Head of caudate nucleus (tissue), 42 donors: ENCODE measurements at places on chromosomes 6 and 20.

- DNase-seq: no peak
Measured at GRCh38 chr20:1637226-1637625, 17.4 kb upstream of the SIRPB1 start.

DNA sequence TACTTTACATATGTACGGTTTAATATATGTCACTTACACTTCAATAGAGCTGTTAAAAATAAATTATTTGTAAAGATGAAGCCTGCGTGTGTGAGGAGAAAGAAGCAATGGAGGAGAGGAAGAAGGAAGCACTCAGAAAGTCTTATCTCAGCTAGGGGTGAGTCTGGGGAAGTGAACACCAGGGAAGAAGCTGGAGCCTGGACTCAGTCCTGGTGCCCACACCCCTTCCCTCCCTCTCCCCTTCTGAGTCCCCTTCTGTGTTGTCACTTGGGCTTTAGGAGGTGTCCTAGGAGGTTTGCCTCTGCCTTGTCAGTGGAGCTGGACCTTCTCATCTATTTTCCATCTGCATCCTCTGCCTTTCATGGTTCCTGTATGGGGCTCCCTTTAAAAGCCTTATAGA, 1.9 kb downstream of the SIRPB2 start:
- no peak for DNase-seq

DNA sequence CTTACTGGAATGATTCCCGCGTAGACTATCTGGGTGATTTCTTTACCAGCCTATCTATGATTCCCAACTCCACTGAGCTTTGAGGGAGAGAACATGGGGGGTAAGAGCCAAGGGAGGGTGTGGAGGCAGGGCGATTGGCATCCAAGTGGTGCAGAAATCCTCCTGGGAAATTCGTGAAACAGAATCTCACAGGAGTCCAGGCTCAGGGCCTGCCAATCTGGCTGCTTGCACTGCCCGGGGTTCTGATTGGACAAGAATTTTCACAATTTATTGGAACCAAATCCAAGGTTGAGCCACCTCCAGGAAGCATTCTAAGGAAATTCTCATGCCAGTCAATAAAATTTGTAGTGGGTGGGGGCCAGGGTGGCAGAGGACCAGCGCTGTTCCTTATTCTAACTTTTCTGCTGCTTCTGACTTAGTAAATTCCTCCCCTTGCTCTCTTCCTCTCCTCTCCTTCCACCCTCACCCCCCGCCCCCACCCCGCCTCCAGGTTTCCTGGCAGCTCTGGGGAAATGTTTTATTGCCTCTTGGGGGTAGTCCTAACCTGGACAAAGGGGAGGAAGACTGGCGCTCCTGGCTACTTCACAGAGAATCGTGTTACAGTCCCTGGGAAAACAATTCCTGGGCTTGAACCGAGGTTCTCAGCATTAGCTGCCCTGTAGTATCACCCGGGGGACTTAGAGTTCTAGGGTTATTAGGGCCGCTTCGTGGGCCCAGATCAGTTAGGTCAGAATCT, 3.1 kb downstream of the BMP6 start:
- DNase-seq: no peak

GRCh38 chr6:163152701-163153100, 261.8 kb upstream of the QKI start:
- DNase-seq: no peak

DNA sequence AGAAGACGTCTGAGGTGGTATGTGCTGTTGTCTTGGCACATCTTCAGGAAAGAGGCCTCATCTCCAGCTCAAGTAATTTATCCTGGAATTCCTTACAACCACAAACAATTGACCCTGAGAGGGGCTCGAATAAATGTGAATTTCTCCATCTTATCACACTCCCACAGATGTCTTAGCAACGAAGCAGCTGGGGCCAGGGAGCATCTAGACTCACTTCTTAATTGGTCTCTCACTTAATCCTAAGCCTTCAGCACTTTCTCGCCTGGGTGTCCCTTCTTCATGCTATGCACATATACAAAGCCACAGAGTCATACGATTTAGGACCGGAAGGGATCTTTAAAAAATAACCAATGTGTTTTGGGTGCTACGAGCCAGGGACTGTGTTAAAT, 27.1 kb downstream of the PCK1 start:
- no peak for DNase-seq

DNA sequence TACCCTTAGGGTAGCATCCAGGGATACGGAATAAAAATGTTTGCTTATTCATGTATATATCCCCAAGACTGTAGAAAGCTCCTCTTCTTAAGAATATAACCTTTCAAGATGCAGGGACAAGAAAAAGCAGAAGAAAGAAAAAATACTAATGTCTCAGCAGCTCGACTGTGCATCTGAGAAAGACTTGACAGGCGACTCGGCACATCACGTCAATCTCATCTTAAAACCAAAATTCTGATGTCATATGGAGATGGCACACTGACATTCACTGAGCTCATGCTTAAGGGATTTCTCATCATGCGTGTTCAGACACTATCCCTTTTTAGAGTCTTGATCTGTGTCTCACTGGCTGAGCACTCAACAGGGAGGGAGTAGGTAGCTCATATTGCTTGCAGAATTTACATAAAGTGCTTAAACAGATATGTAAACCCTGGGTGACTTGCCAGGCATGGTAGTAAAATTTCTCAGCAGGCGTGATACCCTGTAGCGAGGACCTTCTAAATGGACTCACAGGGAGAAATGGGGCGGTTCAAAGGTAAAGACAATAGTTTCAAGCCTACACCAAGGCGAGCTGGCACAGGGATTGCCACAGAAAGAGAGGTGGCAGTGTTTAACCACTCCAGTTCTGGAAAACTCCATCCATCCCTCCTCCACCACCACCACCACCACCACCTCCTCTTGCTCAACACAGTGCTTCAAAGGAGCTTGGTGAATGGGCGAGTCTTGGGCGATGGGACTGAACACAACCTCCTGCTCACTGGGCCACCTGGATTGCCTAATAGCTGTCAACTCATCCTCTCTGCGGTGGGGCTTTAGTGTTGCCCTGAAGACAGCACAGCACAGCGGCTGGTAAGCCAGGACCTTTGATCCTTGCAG, 330.5 kb downstream of the TFAP2A start:
- no peak for DNase-seq

- DNase-seq: peak; percentile 78
Measured at GRCh38 chr20:59743767-59744485, 139.6 kb downstream of the PHACTR3 start.

DNA sequence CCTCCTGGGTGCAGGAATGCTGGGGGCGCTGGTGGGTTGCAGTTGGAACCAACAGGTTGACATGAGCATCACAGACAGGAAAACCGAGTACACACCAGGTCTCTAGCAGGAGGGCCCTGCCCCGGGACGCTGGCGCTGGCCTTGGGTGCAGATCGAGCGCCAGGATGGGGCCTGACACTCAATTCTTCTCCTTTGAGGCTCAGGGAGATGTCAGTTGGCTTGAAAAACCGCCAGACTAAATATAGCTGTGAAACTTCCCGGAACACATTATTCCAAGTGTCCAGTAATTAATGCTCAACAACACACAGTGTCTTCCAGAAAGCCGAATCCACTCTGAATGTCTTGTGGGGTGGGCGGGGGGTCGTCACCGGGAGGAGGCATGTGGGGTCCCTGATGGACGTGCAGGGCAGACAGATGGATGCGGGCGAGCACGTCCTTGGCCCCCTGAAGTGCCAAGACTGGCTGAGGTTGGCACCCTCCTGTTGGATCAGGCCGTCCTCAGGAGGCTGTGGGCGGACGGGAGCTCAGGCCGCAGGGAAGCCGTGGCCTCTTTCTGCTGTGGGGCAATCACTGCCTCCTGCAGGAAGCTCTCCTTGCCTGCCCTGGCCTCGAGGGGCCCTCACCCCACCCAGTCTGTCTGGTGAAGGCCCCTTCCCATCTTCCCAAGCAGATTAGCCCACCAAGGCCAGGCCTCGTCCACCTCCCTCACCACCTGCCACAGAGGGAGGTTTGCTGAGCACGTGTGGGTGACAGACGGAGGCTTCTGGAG, 19.4 kb upstream of the GATA5 start:
- no peak for DNase-seq

DNA sequence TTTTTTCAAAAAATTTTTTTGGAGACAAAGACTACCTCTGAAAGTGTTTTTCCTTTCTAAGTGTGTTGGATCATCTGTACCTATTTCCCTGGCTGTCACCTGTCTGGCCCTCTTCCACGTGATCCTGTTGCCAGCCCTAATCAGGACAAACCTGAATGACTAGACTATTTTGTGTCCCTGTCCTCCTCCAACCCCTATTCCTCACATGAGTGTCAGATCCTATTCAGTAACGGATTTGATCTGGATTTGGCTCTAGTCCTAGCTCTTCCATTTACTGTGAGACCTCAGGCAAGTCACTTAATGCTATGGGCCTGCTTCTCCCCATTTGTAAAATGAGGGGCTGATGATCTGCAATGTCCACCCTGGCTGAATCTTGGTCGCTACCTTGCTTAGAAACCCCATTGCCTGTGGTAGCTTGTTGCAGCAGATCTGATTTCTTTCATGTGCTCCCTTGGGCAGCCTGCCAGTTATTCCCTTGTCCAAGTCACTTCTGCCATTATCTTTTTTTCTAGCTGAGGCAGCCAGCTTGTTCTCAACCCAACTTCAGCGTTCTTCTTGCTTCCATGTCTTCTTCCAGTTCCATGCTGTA, 4.8 kb downstream of the PHF20 start:
- DNase-seq: no peak

DNA sequence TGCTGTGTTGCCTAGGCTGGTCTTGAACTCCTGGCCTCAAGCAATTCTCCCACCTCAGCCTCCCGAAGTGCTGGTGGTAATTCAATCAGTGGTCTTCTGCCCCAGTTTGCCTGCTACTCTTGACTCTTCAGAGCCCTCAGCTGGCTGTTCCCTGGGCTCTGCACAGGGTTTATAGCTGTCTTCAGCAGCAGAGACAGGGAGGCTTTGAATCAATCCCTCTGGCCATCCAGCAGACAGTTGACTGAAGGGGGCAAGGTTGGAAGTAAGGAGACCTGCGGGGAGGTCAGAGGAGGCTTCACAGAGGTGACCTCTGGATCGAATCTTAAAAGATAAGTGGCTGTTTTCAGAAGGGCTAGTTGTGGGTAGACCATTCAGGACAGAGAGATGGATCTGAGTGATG, 26.0 kb upstream of the KIF3B start:
- no peak for DNase-seq

DNA sequence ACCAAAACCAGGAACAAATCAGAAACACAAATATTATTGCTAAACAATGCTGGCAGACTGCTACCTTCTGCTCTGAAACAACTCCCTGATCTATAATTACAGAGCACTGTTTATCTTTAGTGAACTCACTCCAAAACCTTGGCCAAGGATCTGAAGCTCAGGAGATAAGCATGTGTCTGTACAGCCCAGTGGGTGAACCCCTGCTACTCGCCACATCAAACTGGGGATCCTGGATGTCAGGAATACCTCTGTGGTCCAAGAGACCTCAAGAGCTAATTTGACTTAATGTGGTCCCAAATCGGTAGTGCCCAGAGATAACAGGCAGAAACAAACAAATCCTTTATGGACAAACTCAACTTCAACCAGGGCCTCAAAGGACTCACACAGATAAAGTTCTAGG, 381.8 kb downstream of the KIF16B start:
- no peak for DNase-seq

DNA sequence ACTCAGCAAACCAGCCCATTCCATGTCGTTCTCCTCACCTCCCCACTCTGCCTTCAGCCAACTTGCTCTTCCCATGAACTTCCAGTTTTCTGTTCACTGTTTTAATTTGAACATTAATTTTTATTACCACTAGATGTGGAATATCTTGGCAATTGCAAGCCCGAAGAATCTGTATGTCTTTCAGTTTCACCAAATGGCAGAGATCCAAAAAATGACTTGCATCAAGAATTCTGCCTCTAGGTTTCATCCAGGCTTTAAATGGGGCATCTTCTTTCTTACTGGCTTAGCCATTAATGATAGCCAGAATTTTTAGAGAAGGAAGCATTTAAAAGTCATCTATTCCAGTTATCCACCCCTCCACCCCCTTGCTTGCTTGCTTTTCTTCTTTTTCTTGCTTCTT, 39.0 kb downstream of the CAP2 start:
- no peak for DNase-seq

GRCh38 chr6:26445934-26446667, 5.8 kb downstream of the BTN3A3 start:
- DNase-seq: no peak

DNA sequence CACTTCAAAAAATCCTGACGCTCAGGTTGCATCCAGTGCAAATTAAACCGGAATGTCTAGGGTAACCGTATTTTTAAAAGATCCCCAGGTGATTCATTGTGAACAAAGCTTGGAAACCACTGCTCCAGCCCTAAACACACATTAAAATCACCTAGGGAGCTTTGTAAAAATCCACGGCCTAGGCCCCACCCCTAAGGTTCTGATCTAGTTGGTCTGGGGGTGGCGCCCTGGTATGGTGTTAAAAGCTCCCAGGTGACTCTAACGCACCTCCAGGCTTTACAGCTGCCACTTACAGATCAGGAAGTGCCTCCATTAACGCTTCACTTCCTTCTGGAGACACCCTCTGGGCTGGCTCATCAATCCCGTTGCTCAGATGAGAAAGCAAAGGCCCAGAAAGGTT, 92.2 kb downstream of the GRM4 start:
- DNase-seq: peak; percentile 39

DNA sequence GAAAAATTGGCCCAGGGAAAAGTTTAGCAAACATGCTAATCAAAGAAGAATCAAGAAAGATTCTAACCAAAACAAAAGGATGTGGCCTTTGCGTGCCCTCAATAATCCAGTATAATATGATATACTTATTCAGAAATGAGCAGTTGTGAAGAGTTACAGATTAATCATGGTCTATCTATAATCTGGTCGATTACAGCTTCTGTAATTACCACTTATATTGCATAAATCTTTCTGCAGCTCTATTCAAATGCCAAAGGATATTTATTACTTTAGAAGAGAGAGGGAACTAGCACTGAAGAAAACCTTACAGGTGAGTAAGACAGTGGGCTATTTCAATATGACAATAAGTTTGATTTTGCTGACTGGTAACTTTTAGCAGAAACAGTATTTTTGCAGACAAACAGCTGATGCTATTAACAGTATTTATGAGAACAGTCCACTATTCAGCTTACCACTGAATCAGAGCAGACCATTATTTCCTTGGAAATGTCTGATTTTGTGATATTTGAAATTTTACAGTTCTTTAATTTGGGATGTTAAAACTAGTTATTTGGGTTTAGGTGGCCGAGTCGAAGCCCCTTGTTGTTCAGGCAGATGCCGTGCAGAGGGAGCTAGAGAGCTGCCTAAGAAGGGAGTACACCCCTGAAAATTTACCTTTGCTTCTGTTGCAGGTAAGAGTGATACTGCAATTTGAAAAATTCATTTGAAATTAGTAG, 92.2 kb downstream of the CEP57L1 start:
- DNase-seq: peak; percentile 65

- DNase-seq: peak; percentile 64
Measured at GRCh38 chr20:34997131-34997561, 41.5 kb downstream of the MYH7B start.

GRCh38 chr6:90274451-90275030, 22.1 kb downstream of the BACH2 start:
- no peak for DNase-seq
